Stimulated activated CD8-positive, alpha-beta memory T cell treated with anti-CD3 and anti-CD28 coated beads, Interleukin-4, amount 100 ng/mL, for 1 hour (primary cell): ENCODE measurements at places on chromosomes 6 and 20.

DNA sequence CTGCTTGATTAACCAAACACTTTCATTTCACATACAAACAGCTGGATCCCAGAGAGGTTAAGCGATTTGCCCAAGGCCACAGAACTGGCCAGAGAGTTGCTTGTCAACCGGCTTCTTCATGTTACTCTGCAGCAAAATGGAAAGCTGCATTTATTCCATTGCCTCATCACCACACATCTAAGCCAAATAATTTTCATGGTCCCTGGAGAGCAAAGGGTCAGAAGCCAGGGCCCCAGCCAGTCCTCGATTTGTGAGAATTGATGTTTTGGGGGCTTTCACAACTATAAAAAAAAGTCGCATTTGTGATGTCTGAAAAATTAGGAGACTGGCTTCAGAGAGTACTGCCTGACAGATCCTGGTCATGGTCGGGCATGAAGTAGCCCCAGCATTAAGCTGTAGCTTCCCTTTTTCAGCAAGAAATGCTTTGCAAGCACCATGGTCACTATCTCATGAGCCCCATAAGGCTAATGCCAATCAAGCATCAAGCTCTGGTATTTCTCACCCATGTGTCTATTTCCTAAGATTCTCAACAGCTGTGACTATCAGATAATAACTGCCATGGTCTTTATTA, 95.8 kb downstream of the BANF2 start:
- DNase-seq: no peak

DNA sequence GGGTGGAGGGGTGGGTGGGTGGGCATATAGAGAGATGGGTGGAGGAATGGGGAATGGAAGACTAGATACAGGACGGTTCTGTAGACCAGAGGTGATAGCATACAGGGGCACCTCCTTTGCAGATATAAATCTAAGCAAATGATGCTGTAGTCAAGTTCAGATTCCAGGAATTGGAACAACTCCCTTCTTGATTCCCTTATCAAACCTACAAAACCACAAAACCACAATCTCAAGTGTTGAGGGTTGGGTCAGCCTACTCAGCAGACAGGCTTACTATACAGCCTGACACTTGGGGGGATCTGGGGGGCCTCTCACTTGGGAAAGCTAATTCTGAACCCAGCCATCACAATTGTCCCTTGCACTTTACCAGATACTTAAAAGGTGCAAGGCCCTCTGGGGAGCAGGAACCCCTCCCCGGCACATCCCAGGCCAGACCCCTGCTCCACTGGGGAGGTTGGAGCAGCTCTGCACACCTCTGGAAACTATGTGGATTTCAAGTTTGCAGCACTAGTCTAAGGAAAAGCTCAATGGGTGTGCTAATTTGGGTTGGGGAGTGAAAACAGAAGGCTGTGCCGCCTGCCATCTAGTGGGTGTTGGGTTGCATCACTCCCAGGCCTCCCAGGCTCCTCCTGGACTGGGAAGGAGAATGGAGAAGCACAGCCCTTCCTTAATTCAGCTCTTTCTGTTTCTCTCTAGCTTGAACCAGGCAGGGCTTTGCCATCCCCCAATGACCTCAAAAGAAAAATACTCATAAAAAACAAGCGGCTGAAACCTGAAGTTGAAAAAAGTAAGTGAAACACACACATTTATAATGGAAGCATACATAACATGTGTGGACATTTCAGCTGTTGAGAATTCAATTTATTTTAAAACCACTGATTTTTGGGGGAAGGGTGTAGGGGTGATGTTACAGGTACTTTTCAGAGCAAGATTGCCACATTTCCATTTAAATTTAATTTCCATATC, 121.2 kb upstream of the LAMP5 start:
- DNase-seq: no peak

GRCh38 chr20:31550099-31550498, 35.9 kb downstream of the HM13 start:
- DNase-seq: no peak

- no peak for DNase-seq
Observed at GRCh38 chr6:12955956-12956355, 239.4 kb downstream of the PHACTR1 start.

GRCh38 chr20:40390654-40391053, 298.4 kb downstream of the MAFB start:
- no peak for DNase-seq

DNA sequence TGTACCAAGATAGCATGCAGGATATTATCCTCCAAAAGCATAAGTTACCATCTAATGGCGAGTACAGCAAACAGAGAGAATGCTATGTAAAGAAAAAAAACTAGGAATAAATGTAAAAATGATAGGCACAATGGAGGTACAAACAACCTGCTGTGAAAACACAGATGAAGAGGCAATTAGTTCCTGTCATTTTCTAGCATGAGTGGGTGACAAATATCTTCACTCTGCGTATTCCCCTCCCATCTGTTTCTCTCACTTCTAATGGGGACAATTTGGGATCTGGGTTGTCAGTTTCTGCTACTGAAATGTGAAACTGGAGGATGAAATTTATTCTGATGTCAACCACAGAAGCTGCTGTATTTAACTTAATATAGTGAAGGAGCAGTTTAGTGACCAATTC, 11.7 kb upstream of the PTPRK start:
- no peak for DNase-seq

DNA sequence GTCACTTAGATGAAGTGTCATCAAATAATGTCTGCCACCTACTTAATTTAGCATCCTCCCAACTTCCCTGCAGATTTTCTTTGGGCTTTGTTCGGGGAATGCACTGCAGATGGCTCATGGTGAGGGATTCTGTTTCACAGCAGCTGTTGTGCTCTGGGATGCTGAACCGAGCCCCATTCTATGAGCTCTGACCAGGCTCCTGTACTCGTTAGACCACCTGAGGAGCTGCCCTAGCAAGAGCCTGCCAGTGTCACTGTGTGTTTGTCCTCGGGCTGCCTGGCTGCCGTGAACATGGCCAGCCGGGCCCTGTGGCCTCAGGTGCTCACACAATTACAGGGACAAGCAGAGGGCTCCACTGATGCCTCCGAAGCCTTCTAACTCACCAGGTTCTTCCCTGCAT, 238.8 kb upstream of the ECI2 start:
- DNase-seq: no peak

GRCh38 chr6:33607784-33608161, 13.3 kb upstream of the ITPR3 start:
- DNase-seq: no peak

DNA sequence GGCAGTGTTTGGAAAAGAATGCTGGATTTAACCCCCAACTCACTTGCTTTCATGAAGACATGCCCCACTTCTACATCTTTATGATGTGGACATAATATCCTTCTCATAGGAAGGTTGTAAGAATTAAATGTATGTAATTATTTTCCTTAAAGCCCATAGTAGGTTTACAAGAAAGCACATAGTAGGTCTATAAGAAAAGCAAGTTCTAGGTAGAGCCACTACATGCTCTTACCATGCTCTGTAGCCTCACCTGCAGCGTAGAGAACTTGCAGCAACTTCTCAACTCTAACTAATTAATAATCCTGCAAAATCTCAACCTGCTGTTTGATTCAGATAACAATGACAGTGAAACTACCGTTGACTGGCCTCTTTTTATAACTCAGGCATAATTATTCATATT, 288.4 kb downstream of the TSHZ2 start:
- DNase-seq: no peak

GRCh38 chr20:38658879-38659596, 57.4 kb downstream of the ARHGAP40 start:
- no peak for DNase-seq

GRCh38 chr6:144193181-144193580, 42.9 kb downstream of the STX11 start:
- no peak for DNase-seq

- DNase-seq: no peak
Observed at GRCh38 chr20:61417221-61417941, 165.3 kb downstream of the CDH4 start.

DNA sequence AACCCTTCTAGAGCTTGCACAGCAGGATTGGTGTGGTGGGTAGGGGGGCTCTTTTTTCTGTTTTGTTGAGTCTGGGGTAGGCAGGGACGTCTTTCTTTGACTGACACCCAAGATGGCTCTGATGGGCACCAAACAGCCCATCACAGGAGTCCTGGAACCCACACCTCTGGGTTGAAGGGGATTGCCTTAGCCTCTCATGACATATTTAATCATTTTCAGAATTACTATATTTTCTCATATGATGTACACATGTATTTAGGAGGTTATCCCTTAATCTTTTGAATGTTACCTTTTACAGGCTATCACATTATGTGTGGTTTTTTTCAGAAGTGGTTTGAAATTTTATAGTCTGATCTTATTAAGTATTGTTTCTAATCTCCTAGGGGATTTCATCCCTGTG, 64.6 kb downstream of the RPP40 start:
- no peak for DNase-seq

GRCh38 chr20:47273591-47274235, 82.8 kb downstream of the ZMYND8 start:
- no peak for DNase-seq

GRCh38 chr6:143276436-143276835, 174.1 kb downstream of the ADAT2 start:
- DNase-seq: no peak

GRCh38 chr6:168367285-168367751, 47.7 kb upstream of the DACT2 start:
- DNase-seq: no peak

GRCh38 chr6:36577301-36577700, 16.9 kb upstream of the SRSF3 start:
- DNase-seq: no peak

- no peak for DNase-seq
Observed at GRCh38 chr6:126293891-126294524, 45.9 kb upstream of the CENPW start.

GRCh38 chr6:166556863-166557322, 29.6 kb downstream of the RAMACL start:
- no peak for DNase-seq
